ENCODE measurements at places on chromosomes 4 and X. TPM values are rescaled to one million over a fixed set of nuclear protein-coding genes. Genes with fewer than 3 reads are reported as not detected.

EXOC1 gene
- 23.4 TPM for total RNA-seq

TCEANC gene
- 2.7 TPM for total RNA-seq

LRP2BP gene
- total RNA-seq = 0.42 TPM

XPNPEP2 gene
- total RNA-seq = 0.29 TPM

GCNA gene
- 4.2 TPM for total RNA-seq

SPON2 gene
- total RNA-seq = 2.7 TPM

NSD2 gene
- total RNA-seq = 152 TPM

KLB gene
- not detected for total RNA-seq

WDR17 gene
- total RNA-seq = 1.0 TPM

USP51 gene
- total RNA-seq = 1.6 TPM

ARHGEF6 gene
- 25.6 TPM for total RNA-seq

LONRF3 gene
- 1.3 TPM for total RNA-seq

DNA sequence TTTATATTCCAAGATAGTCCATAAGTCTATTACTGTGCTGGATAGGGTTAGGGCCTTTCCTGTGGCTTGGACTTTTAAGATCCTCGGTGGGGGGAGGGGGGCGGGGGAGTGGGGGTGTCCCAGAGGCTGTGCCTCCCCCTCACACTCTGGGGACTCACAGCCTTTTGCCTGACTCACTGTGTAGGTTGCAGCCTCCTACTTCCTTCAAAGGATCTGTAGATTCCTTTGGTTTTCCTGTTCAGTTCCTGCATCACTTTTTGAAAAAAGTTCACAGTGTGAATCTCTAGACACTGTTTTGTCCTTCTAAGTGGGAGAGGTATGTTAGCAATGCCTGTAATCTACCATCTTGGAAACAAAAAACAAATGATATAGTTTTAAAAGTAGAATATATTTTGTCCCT lies 999.9 kb downstream of the GLUD2 start:
- no peak for DNase-seq

DNA sequence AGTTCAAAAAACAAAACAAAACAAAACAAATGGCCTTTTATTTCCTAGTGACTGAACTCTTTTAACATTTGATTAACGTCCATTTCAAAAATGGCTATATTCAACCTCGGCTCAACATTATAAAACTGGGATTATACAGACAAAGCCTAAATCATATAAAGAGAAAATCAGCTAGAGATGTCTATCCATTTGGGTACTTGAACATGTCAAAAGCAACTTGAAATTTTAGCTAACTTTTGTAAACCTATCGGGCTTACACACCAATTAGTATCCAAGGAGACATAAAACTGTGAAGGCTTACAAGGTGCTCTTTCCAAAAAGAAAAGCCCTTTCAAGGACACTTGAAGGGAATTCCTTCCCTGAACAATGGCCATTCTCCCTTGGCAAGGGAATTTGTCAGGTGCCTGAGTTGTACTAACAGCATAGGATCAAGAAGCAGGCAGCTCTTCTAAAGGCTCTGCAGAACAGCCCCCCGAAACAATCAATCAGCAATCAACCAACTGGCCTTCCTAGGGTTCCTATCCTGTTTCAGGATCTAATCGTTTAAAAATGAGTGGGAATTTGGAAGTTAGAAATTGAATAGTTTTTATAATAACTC lies 633.7 kb upstream of the HTR2C start:
- DNase-seq = no peak

DNA sequence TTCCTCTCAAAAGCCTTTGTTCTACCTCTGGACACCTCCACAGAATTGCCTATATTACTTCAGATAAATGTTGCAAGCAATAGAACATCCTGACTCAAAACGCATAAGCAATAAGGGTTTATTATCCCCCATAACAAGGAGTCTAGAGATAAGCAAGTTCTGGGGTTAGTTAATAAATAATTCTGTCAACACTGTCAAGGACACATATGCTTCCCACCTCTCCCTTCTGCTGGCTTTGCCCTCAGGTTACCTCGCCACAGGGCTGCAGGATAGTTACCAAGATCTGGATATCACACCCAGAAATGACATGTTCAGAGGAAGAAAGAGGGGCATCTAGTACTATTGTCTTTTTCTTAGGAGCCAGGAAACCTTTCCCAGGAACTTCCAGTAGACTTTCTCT lies 14.0 kb upstream of the DUSP21 start:
- no peak for DNase-seq

DNA sequence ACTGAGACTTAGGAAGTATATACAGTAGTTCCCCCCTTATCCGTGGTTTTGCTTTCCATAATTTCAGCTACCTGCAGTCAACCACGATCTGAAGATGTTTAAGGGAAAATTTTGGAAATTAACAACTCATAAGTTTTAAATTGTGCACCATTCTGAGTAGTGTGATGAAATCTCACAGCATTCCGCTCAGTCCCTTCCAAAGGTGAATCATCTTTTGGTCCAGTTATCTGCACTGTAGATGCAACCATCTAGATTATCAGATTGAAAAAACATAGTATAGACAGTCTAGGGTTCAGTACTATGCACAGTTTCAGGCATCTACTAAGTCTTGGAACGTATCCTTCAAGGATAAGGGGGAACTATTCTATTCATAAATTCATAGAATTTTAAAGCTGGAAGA lies 109.0 kb downstream of the ANXA3 start:
- no peak for DNase-seq

GRCh38 chr4:156977435-156978160 lies 6.0 kb upstream of the PDGFC start:
- no peak for DNase-seq

DNA sequence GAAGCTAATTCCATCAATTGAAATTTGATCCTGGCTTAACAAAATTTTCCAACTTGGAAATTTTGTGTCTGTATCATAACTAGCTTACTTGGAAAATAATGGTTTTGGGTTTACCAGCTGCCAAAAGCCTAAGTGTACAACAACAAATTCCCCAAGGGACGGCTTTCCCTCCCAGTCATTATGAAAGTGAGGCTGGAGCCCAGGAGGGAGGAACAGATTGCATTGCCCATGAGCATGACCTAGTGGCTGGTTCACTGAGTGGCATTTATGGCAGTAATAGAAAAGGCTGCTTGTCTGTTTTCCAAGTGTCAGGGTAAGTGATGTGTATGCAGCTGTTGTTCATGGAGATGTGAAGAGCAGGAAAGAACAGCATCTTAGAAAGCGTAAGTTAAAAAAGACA lies 70.8 kb upstream of the HHIP start:
- DNase-seq = no peak

GRCh38 chr4:152368001-152368400 lies 167.9 kb downstream of the FBXW7 start:
- no peak for DNase-seq

GRCh38 chrX:28303486-28303885 lies 283.8 kb upstream of the IL1RAPL1 start:
- DNase-seq = no peak

DNA sequence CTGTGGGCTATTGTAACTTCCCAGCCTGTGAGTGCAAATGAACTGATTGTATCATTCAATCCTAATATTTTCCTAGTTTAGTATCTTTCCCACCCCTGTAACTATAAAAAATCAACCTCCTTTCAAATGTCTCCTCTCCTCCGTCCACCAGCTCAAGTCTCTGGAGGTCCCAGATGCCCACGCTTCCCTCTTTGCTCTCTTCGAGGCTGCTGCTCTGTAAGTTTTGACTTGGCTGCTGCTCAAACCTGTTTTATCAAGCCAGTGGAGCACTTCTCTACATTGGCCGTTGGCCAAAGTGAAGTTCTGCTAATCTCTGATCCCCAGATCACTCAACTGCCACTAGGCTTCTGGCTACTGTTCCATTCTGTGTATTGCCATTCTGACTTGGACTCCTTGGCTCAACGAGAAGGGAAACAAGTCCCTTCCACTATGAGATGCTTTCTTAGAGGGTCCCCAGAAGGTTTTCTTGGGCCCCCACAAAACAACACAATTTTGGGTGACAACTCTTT lies 60.7 kb upstream of the RAPGEF2 start:
- DNase-seq = no peak

- DNase-seq = no peak
Observed at GRCh38 chrX:1223242-1223600, 10.8 kb upstream of the CRLF2 start.

DNA sequence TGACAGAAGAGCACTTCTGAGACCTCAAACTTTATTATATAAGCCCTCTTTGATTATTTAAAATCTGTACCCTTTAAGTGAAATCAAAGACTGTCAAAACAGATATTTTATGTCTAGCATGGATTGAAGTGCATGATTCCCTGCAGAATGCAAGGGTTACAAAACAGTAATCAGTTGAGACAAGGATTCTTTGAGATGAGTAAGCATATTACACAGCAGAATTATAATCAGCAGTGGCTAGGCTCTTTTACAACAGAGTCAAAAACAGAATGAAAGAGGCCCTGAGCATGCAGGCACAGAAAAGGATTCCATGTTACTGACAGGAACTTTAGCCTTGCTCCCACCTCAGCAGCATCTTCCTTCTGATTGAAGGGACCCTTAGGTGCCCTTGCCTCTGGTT lies 487.9 kb upstream of the GALNT7 start:
- no peak for DNase-seq

- no peak for DNase-seq
Observed at GRCh38 chrX:20394451-20394850, 127.7 kb upstream of the RPS6KA3 start.

DNA sequence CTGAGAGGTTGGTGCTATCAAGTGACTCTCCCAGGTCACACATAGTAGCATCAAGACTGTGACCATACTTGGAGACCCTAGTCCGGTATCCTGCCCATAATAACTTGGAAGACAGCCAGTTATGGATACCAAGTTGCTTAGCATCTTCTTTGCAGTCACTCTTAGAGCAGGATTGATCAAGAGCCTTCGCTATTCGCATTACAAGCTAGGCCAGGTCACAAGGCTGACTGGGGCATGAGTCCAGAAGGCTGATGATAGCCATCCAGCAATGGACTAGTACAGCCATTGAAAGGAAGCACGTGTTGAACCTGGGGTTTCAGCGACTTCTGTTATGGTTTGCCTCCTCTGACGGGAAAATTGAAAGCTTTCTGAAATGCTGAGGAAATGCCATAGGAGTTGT lies 157.6 kb downstream of the POLA1 start:
- no peak for DNase-seq

DNA sequence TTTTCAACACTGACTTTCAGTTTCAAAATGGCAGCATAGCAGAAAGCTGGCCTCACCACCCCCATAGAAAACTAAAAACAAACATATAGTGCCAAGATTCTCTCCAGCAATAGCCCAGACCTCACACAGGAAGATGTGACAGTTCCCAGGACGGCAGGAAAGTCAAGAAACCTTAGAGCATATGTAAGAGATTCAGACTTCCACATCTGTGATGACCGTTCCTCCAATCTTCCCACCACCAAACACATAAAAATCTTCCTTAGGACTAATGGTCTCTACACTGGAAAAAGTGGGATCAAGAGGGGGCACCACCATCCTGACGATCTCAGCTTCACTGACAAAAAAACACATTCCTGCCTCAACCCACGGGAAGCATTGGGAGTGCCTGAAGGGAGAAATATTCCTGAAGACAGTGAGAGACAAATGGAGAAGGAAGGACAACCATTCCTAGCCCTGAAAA lies 134.1 kb upstream of the CPXCR1 start:
- DNase-seq = no peak

- no peak for DNase-seq
Observed at GRCh38 chr4:87033902-87034301, 99.1 kb downstream of the AFF1 start.

- no peak for DNase-seq
Observed at GRCh38 chrX:68698942-68699341, 51.5 kb downstream of the STARD8 start.

DNA sequence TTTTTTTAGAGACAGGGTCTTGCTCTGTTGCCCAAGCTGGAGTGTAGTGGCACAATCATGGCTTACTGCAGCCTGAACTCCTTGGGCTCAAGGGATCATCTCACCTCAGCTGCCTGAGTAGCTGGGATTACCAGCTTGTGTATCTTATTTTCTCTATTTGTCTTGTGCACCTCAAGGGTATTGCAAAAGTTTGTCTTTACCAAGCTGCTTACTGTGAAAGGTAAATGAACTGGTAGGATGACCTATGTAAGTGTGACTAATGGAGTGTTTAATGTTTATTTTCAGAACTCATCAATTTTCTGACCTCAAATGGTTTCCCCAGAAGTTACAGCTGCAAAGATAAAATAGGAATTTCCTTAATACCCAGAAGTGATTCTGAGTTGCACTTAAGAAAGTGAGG lies 5.3 kb upstream of the FGA start:
- DNase-seq = no peak

- no peak for DNase-seq
Observed at GRCh38 chr4:143700046-143700415, 444 bp downstream of the FREM3 start.
